ENCODE measurements at places on chromosomes 5 and 9.

DNA sequence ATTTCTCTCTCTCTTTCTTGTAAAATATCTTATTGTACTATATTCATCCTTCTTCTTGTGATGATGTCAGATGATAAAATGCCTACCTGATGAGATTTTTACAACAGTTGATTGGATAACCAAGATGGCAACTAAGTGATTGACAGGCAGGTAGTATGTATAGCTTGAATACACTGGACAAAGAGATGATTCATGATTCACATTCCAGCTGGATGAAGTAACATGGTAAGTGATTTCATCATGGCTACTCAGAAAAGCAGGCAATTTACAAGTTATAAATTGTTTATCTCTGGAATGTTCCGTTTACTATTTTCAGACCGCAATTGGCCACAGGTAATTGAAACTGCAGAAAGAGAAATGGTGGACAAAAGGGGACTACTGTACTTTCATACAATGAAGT is 1471.7 kb upstream of the C9orf72 start:
- DNase-seq, result peak; percentile 69

GRCh38 chr5:170263906-170264305 is 31.1 kb downstream of the C5orf58 start:
- DNase-seq, result no peak

- peak; percentile 6 for DNase-seq
These were observed 120.8 kb downstream of the EMB start for GRCh38 chr5:50320131-50320749.

GRCh38 chr9:132789719-132790118 is 88.4 kb downstream of the AK8 start:
- DNase-seq, result no peak

DNA sequence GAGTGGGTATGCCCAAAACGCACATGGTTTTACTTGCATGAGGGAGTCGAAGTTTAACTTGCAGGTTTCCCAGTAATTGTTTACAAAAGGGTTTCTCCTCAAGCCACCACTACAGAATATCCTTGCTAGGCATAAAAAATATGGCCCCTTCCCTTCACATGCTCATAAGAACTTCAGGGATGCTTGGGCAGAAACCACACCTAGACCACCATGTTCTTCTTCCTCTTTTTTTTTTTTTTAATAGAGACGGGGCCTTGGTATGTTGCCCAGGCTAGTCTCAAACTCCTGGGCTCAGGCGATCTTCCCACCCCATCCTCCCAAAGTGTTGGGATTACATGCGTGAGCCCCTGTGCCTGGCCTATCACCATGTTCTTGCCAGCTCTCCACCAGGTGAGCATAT is 18.6 kb upstream of the PLIN2 start:
- no peak for DNase-seq

- peak; percentile 9 for DNase-seq
These were observed 171.3 kb downstream of the ST8SIA4 start for GRCh38 chr5:100731768-100732167.

DNA sequence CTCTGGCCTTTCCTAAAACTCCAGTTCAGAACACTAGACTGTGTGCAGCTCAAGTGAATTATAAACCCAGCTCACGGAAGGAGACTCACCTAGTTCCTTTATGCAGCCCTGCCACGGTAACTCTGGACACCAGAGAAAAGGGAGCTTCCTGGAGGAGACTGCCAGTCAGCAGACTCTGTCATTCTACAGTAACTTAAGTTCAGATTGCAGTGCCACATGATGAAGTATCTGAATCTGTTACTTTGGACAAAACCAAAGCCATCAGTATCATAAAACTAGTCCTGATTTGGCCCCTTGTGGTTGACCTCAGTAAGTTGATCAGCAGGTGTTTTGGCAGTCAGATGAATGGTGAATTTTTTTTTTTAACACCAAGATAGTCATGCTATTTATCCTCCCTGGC is 2.7 kb downstream of the MTRR start:
- DNase-seq, result no peak

DNA sequence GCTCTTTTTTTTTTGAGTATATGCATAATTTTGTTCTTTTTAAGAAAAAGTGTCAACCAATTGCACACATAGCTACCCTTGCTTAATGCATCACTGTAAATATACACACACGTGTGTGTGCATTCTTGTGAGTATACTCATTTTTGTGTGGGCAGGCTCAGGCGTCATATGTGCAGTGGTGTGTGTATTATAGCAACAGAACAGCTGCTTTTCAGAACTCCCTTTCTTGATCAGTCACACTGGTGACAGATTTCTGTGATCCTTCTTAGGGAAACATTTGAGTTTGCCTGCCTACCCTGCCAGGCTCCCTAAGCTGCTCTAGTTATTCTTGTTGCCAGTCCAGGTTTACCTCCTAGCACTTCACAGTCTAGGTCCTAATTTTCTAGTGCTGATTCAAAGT is 287.0 kb upstream of the SEMA6A start:
- no peak for DNase-seq

GRCh38 chr9:107127608-107128007 is 155.5 kb upstream of the RAD23B start:
- peak; percentile 24 for DNase-seq

GRCh38 chr9:84922051-84922450 is 252.5 kb downstream of the NTRK2 start:
- DNase-seq, result no peak

DNA sequence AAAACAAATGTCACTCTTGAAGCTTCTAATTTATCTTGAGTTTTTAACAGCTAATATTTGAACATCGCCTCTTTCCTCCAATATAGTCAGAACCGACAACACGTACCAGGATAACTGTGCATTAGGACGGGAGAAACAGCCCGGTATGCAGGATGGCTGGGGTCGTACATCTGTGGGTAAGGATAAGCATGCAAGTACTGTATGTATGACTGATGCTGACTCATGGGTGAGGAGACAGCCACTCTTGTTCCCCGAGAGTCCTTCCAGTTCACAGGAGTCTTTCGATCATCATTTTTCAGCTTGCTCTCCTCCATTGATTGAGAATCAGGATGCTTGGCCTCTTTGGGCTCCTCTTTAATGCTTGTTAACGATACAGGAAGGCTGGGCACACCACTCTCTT is 102.3 kb downstream of the ZNF608 start:
- peak; percentile 72 for DNase-seq

DNA sequence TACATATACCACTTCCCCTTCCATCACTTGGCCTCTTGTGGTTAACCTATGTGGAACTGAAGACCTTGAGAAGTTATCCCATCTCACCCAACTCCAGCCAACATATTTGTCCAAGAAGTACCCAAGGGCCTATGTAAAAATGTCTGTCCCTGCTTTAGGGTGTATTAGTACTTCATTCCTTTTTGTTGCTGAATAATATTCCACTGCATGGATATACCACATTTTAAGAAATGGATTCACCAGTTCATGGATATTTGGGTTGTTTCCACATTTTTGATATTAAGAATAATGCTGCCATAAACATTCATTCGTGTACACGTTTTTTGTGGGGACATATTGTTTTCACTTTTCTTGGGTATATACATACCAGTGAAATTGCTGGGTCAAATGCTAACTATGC is 28.6 kb downstream of the IDNK start:
- DNase-seq, result no peak

DNA sequence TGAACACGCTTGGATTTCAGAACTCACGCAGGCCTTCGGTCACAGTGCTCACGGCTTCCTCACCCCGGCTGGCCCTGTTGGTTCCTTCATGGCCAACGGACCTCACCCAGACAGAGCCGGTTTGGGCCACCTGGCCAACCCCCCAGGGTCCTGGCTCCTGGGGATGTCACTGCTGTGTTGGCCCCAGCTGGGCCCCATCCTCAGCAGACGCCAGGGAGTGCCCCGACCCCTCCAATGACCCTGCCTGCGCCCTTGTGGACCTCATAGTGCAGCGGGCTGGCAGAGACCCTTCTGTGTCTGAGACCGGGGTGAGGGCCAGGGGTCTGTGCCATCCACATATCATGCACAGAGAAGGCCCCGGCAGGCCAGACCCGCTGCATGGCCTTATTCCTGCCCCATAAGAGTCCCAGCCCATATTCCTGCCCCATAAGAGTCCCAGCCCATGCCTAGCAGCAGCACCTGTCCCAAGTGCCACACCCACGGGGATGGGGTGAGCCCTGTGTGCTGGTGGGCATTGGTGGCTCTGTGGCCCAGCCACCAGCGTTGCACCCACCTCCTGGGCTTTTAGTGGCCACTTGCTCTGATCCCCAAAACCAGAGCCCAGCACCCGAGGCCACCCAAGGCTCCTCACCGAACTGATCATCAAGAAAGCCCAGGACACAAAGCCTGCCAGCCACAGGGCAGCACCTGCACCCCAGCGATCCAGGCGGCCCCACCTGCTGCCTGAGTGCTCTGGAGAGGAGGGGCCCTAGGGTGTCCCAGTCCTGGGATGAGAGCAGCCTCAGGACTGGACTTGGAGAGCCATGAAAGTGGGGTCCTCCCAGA is 1.3 kb upstream of the LPCAT1 start:
- DNase-seq, result no peak

DNA sequence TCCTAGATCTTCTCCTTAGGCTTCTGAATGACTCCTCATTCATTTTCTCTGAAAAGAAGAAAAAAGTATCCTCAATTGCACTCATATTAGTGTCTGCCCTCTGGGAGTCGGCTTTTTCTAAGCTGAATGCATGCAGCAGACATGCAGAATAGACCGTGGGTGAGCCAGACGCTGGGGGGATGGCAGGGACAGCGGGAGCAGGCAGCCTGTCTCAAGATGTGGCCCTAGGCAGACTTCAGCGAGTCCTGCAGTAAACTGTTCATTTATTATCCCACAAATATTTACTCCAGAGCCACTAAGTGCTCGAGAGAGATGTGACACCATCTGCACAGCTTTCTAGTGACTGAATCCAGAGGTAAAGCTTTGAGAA is 164.9 kb upstream of the RAI14 start:
- no peak for DNase-seq

- DNase-seq, result no peak
These were observed 24.6 kb downstream of the MFAP3 start for GRCh38 chr5:154063372-154063771.

GRCh38 chr9:35755071-35755470 is 995 bp upstream of the MSMP start:
- no peak for DNase-seq

DNA sequence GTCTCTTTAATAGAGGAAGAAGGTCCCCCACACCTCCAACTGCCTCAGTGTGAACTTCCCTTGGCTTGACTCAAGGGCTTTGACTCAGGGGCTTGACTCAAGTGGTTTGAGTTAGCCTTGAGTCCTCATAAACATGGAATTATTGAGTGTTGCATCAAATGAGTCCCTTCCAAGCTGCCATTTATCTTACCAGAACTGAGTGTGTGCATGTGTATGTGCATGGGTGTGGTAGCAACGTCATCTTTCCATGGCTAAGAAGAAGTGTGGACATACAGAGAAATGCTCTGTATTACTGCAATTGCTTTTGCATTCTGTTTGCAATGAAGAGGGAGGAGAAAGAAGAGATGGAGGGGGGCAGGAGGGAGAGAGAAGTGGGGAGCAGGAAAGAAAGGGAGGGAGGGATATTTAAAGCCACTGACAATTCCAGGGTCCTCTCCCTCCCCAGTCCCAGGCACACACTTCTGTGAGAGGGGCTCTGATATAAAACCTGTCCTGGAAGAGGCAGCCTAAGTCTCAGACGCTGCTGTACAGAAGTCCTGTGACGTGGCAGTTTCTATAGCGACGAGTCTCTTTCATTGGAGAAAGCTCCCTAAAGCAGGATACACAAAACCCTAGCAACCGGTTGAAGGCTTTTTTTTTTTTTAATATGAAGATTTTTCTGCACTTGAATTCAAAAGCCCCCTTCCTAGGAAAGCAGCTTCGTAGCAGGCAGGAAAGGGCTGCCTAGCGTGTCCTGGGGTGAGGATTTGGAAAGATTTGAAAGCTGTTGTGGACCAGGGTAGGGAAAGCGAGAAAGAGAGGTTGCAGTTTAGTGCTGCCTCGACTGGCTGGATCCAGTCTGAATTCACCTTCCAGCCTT is 93.3 kb upstream of the MAP1B start:
- no peak for DNase-seq

GRCh38 chr5:123517476-123517875 is 5.5 kb downstream of the CSNK1G3 start:
- no peak for DNase-seq

- no peak for DNase-seq
These were observed 237.9 kb downstream of the MAN2A1 start for GRCh38 chr5:109927639-109928038.

- no peak for DNase-seq
These were observed 18.4 kb downstream of the GADD45G start for GRCh38 chr9:89622933-89623861.

- DNase-seq, result no peak
These were observed 208.1 kb upstream of the S1PR3 start for GRCh38 chr9:88782931-88783710.

GRCh38 chr5:65142511-65143011 is 339.2 kb downstream of the ADAMTS6 start:
- DNase-seq, result peak; percentile 70

- DNase-seq, result peak; percentile 53
These were observed 133.7 kb downstream of the DIRAS2 start for GRCh38 chr9:90508940-90509339.

DNA sequence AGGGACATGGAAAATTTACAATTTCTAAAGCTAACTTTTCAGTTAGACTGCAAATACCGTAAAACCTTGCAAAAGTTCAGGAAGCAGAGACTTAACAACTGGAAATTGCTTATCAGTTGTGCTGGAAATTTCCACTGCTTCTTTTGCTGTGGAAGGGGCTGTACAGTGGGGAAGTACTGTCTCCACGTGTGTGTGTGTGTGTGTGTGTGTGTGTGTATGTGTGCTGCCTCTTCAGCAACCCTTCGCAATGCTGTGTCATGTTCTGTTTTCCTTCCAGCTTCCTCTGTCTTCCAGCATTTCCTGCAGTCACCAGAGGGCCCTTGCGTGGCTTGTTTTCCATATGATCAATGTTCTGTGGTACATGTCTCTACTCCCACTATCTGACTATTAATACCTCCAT is 87.5 kb upstream of the RANBP3L start:
- peak; percentile 24 for DNase-seq

DNA sequence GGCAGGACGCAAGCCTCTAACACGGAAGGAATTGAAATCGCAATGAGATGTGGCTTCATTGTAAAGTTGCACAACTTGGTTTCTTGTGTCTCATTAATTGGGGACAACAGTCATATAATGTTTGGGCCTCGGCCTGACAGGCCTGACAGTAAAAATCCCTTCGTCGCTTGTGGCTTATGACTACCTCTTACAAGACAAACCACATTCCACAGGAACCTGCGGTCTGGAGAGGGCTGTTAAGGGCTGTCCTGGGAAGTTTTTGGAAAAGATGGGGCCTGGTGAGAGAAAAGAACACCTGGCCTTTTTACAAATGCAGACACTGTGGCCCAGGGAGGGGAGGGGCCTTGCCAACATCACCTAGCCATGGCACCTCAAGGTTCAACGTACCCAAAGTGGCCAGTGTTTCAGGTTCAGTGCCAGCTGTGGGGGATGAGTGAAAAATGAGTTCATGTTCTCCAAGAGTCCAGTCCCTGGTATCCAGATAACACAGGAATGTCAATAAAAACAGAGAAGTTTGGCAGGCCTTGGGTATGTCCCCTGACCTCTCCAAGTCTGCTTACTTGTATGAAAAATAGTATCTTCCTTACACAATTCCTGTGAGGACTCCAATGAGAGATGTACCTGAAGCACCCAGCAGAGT is 22.2 kb downstream of the SHB start:
- peak; percentile 85 for DNase-seq

GRCh38 chr5:36755920-36756488 is 120.6 kb upstream of the NIPBL start:
- no peak for DNase-seq

Data from HT1080 (cell line).